ENCODE measurements at places on chromosomes 2 and 18. TPM values are rescaled to one million over a fixed set of nuclear protein-coding genes. Genes with fewer than 3 reads are reported as not detected.

DNA sequence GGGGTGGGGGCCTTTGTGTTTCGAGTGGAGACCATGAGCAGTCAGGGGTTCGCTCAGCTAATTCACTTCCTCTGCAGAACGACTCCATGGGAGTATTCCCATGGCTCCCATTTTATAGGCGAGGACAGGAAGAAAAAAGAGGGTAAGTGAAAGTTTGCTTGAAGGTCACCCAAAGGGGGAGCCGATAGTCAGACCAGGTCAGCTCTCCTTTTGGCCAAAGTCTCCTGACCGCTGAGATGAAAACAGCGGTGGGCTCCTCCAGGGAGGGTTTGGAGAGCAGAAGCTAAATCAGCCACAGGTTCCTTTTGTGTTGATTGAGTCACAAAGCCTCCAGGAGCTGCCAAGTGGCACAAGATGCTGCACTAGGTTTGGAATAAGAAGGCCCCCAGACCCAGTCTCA lies 34.1 kb upstream of the CTAGE1 start:
- no peak for DNase-seq

STEAP3 gene
- 19.0 TPM for total RNA-seq

DNA sequence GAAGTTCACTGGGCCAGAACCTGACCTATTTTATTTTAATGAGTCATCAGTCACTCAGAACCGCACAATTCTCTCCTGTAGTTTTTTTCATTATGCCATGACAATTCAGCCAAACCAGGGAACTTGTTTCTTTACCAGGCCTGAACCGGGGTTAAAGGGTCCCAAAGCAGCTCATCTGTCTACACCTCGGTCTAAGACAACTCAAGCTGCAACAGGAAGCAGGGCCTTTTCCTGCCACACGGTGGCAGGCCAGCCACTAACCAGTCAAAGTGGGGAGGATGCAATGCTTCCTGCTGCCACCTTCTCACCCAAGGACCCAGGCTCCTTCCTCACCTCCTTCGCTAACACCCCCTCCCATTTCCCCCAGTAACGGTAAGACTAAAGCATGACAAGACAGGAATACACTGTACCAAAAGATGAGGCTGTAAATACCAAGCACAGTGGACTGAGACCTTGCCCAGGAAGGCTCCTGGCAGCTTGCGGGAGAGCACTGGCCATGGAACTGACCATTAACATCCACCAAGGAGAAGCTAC lies 56.7 kb upstream of the ACKR3 start:
- DNase-seq, result no peak

CKAP2L gene
- total RNA-seq, result 9.7 TPM

DNA sequence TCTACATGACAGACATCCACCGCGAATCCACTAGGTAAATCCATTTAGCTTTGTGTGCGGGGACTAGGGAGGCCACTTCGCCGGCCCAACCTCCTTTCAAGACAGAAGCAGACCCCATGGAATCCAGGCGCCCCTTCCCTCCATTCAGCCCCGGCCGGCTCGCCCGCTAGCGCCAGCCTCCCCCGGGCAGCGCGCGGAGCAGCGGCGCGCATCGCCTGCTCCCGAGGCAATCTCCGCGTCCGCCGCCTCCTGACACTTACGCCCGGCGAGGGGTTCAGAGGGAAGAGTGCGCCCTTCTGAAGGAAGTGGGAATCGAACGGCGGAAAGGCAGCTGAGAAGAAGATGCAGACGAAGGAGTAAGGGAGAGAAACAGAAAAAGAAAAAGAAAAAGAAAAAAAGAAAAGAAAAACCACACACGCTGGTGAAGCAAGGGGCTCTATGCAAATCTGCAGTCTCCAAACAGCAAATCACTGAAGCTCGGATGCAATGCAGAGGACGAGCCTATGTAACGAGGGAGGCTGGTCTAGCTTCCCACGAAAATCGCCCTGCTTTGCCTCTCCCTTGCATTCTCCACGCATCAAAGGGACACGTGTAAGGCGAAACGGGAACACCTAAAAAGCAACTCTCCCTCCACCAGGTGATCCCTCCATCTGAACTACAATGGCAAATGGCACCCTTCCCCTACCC lies 684.4 kb downstream of the NRXN1 start:
- peak; percentile 73 for DNase-seq

- peak; percentile 43 for DNase-seq
Measured at GRCh38 chr2:121888189-121888557, 132.7 kb downstream of the TSN start.

GRCh38 chr18:13539050-13539449 lies 187.3 kb downstream of the FAM210A start:
- peak; percentile 24 for DNase-seq

RESP18 gene
- total RNA-seq, result not detected

DNA sequence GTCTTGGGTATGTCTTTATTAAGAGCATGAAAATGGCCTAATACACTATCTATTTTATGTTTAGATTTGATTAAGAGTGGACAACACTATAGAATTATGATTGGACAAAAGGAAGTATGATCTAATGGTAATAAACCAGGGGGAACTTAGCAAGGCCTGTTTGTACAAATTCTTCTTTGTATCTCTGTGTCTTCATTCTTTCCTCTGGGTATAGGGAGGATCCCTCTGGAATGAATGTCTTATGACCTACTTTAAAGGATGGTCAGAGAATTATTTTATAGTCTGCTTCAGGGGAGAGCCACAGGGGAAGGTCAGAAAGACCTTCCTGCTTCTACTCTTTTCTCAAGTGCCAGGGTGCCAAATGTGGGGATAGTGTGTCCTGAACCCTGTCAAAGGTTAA lies 42.8 kb upstream of the FANCL start:
- no peak for DNase-seq

Data from type B pancreatic cell (in vitro differentiated cells).